ENCODE measurements at places on chromosomes 4 and X.

- no peak overlapping the region for H3K27ac ChIP-seq
- no peaks in the 10 kb centered on the region for H3K36me3 ChIP-seq
- no peaks in the 10 kb centered on the region for H3K27me3 ChIP-seq
- no peaks in the 10 kb centered on the region for H3K4me1 ChIP-seq
- H3K4me3 ChIP-seq, result no peak overlapping the region
- no peak for DNase-seq
Measured at GRCh38 chr4:79217025-79217424, 108.8 kb downstream of the NAA11 start.

DNA sequence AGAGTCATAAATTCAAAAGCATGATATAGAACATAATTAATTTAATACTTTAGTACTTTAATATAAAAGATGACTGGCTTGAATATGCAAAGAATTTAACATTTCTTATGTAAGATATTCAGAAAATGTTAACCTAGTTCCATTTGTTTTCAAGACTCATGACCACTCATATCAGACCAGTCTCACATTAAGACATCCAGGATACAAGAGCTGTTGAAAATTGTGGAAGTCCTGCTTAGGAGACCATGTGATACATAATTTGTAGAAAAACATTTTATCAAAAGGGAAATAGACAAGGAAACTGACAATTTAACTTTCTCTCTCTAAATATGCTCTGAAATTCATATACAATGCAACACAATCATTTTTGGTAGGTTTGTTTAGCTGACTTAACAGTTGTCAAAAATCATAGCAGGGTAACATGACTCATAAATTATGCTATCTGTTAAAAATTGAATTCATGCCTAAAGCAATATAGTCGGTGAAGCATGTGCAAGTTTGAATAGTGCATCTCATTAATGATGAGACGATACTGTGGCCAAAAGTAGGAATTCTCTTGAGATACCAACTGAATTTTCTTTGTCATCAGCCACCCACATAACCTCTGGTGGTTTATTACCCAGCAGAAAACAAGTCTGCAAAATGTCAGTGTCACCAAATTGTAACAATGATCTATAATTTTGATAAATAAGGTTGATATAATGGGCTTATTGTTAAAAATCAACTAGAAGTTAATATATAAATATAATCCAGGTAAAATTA lies 211.4 kb downstream of the GASK1B start:
- no peak overlapping the region for H3K27ac ChIP-seq
- H3K4me3 ChIP-seq, result no peak overlapping the region
- no peaks in the 10 kb centered on the region for H3K4me1 ChIP-seq
- no peaks in the 10 kb centered on the region for H3K36me3 ChIP-seq
- no peaks in the 10 kb centered on the region for H3K27me3 ChIP-seq
- no peak for DNase-seq

GRCh38 chrX:110087485-110088356 lies 84.8 kb downstream of the TMEM164 start:
- H3K27me3 ChIP-seq, result no peaks in the 10 kb centered on the region
- no peaks in the 10 kb centered on the region for H3K36me3 ChIP-seq
- peaks cover 12% of the 10 kb centered on the region for H3K4me1 ChIP-seq

DNA sequence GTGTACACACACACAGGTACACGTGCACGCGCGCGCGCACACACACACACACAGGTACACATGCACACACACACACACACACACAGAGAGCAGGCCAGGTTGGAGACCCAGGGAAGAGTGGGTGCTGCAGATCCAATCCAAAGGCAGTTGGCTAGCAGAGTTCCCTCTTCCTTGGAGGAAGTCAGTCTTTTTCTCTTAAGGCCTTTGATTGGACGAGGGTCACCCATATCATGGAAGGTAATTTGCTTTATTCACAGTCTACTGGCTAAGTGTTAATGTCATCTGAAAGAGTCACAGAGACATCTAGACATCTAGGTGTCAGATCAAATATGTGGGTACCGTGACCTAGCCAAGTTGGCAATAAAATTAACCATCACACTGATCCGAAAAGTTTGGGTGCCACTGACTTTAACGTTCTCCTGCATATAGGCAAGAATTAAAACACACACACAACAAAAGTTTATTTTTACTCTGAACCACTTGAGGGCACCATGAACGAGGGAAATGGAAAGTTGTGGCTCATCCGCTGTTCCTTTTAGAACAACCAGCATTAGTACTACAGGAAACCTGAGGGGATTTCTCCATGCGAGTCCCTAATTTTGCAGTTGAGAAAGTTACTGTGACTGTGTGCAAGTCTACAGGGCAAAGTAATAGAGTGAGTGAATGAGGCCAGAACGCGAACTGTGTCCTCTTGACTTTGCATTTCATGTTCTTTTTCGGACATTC lies 66.0 kb upstream of the STOX2 start:
- DNase-seq, result no peak
- no peaks in the 10 kb centered on the region for H3K36me3 ChIP-seq
- H3K4me3 ChIP-seq, result no peak overlapping the region
- no peaks in the 10 kb centered on the region for H3K4me1 ChIP-seq

DNA sequence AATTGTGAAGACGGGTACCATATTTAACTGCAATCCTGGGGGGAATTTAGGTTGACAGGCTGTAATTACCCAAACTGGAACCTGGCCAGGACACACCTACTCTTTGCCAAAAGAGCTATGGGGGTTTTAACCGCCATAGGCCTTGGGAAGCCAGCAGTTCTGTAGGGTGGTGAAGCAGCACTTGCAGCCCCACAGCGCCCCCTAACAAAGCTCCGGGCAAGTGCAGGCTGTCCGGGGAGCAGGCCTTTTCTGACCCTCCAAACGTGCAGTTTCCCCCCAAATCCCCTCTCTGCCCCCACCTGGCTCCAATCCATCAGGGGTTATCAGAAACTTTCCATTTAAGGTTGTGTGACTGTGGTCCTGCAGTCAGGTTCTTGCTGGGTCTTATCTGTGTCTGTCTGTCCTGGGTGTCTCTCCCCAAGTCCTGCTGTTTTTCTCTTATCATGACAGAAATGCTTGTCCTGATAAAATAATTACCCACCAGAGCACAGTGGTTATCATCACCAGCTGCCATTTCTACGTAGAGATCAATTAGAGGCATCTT lies 350.9 kb downstream of the MID1IP1 start:
- H3K4me3 ChIP-seq, result no peak overlapping the region
- H3K27me3 ChIP-seq, result no peaks in the 10 kb centered on the region
- H3K4me1 ChIP-seq, result no peaks in the 10 kb centered on the region
- no peak overlapping the region for H3K27ac ChIP-seq

GRCh38 chr4:7227008-7227407 lies 34.7 kb downstream of the SORCS2 start:
- no peak overlapping the region for H3K27ac ChIP-seq
- no peaks in the 10 kb centered on the region for H3K27me3 ChIP-seq

DNA sequence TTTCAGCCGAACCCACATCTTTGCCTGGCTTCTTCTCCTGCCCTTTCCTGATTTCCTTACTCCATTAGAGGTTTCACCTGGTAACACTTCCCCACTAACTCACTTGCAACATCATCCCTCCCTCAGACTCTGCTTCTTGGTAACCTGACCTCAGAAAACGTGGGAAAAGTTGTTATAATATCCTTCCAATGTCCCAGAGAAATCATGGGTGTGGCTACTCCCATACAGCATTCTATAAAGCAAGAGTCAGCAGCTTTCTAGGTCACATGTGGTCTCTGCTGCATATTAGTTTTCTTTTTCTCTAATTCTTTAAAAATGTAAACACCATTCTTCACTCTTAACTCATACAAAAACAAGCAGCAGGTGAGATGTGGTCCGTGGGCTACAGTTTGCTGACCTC lies 283.1 kb upstream of the MAOA start:
- DNase-seq, result no peak
- H3K27me3 ChIP-seq, result no peaks in the 10 kb centered on the region
- H3K27ac ChIP-seq, result no peak overlapping the region
- H3K36me3 ChIP-seq, result no peaks in the 10 kb centered on the region
- no peaks in the 10 kb centered on the region for H3K4me1 ChIP-seq

- no peaks in the 10 kb centered on the region for H3K4me1 ChIP-seq
- DNase-seq, result peak; percentile 40
- H3K27ac ChIP-seq, result no peak overlapping the region
- H3K4me3 ChIP-seq, result no peak overlapping the region
Measured at GRCh38 chr4:142984871-142985585, 138.9 kb upstream of the INPP4B start.

DNA sequence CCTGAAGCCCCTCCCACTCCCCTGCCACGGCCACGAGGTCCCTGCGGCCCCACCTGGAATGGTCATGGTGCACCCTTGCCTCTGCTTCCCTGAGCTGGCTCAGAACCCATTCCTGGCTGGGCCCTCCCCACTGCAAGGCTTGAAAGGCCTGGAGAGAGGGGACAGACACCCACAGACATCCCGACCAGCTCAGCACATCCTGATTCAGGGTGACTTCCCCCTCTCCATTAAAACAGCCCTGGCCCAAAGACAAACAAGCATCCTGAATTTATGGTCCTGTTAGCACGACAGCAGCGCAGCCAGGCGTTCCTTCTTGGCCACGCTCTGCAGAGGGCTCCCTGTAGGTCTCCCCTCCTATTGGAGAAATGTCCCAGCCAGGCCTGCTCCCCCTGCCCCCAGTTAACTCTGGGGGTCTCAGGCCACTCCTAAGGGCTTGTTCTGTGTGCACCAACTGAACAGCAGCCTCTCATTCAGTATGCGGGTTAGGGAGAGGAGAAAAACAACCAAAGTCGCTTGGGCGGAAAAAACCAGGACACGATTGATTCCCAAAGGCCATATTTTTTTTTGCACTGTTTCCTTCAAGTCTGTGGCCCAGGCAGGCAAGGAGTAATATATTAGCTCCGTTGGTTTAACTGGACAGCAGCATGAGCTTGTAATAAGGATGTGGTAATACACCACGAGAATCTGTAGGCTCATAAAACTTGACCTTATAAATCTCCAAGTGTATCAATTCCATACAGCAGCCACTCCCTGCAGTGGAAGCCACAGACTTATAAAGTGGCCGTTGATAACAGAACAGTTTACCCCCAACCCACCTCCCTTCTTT lies 106.7 kb upstream of the MSX1 start:
- no peak for DNase-seq
- H3K27me3 ChIP-seq, result no peaks in the 10 kb centered on the region

- DNase-seq, result no peak
- no peak overlapping the region for H3K4me3 ChIP-seq
- no peak overlapping the region for H3K27ac ChIP-seq
- H3K27me3 ChIP-seq, result no peaks in the 10 kb centered on the region
- H3K36me3 ChIP-seq, result no peaks in the 10 kb centered on the region
Measured at GRCh38 chr4:160202802-160203201, 1099.9 kb downstream of the RAPGEF2 start.

- H3K4me1 ChIP-seq, result no peaks in the 10 kb centered on the region
- H3K36me3 ChIP-seq, result peaks cover 62% of the 10 kb centered on the region
- DNase-seq, result no peak
Measured at GRCh38 chr4:10079256-10079655, 37.3 kb downstream of the WDR1 start.

DNA sequence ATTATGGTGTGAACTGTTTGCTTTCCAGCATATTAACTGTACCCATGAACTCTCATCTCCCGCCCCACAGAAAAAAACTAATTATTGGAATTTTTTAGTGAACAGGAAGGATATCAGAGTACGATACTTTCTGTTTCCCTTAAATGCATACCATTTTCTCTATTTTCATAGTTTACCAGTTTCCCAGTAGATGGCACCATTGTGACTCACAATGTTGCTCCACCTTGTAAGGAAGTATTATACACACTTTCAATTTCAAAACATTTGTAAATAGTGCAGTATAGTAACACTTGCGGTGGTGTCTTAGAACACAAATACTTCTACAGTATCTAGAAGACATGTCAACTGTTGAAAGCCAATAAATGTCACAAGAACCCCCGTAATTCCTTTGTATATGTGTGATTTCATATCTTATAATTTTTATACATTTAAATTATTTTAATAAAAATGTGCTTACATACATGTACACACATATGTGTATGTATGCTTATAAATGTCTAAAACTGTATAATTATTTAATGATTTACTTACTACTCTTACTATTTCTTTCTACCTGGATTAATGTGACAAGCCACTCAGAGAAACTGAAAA lies 167.3 kb downstream of the SLIT2 start:
- 0 out of 2 replicates have a peak overlapping the region, but pooled peaks have one; percentile 12 for H3K4me3 ChIP-seq
- no peaks in the 10 kb centered on the region for H3K27me3 ChIP-seq
- no peaks in the 10 kb centered on the region for H3K36me3 ChIP-seq
- no peaks in the 10 kb centered on the region for H3K4me1 ChIP-seq
- no peak overlapping the region for H3K27ac ChIP-seq

DNA sequence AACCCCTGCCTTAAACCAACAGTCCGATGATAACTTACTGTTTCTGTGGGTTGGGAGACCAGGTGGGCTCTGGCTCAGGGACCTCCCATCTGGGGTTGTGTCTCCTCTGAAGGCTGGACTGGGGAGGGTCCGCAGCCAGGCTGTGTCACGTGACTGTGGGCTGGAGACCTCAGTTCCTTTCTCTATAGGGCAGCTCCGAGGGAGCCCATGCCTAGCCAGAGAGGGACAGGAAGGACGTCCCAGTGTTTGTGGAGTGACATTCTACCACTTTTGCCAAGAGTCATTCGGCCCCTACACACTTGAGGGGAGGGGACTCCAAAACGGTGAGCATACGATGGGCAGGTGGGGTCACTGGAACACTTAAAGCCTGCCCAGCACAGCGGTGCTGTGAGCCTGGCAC lies 4.5 kb downstream of the PCGF3 start:
- H3K36me3 ChIP-seq, result no peaks in the 10 kb centered on the region
- no peak for DNase-seq
- peaks cover 3% of the 10 kb centered on the region for H3K4me1 ChIP-seq
- H3K4me3 ChIP-seq, result no peak overlapping the region
- no peaks in the 10 kb centered on the region for H3K27me3 ChIP-seq
- no peak overlapping the region for H3K27ac ChIP-seq

DNA sequence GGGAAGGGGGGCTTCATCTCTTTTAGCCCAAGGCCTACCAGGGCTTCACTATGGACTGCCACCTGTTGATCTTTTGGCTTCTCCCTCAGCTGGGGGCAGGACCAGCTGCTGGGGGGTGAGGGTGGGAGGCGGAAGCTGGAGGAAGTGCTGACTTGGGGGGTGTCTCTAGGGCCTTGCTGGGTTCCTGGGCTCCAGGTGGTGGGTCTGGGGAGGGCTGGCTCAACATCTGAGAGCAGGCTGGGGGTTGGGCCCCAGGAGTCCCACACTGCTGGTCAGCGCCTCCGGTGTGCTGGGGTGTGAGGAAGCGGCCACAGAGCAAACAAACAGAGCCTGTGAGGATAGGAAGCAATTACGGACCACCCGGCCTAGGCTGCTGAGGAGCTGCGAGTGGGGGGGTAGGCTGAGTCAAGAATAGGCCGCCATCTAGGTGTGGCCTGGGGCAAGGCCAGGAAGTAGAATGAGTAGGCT lies 85.7 kb downstream of the EFNB1 start:
- H3K36me3 ChIP-seq, result no peaks in the 10 kb centered on the region
- H3K27ac ChIP-seq, result no peak overlapping the region
- H3K4me1 ChIP-seq, result no peaks in the 10 kb centered on the region
- H3K27me3 ChIP-seq, result no peaks in the 10 kb centered on the region
- H3K4me3 ChIP-seq, result no peak overlapping the region

- no peaks in the 10 kb centered on the region for H3K4me1 ChIP-seq
- no peak for DNase-seq
- H3K27ac ChIP-seq, result no peak overlapping the region
Measured at GRCh38 chr4:57156242-57156990, 46.2 kb upstream of the IGFBP7 start.

GRCh38 chr4:188005561-188005960 lies 10.0 kb downstream of the ZFP42 start:
- no peaks in the 10 kb centered on the region for H3K27me3 ChIP-seq
- no peak overlapping the region for H3K27ac ChIP-seq
- H3K4me1 ChIP-seq, result peaks cover 22% of the 10 kb centered on the region
